ENCODE measurements at places on chromosomes 1 and 21.
A peak's percentile ranks its signal among the peaks of the same experiment; 100 is the strongest.

GRCh38 chr1:36006941-36007500 lies 76.1 kb downstream of the AGO3 start:
- peak; percentile 10 for DNase-seq

- no peak for DNase-seq
These were observed 151.8 kb upstream of the ST6GALNAC5 start for GRCh38 chr1:76715474-76715873.

DNA sequence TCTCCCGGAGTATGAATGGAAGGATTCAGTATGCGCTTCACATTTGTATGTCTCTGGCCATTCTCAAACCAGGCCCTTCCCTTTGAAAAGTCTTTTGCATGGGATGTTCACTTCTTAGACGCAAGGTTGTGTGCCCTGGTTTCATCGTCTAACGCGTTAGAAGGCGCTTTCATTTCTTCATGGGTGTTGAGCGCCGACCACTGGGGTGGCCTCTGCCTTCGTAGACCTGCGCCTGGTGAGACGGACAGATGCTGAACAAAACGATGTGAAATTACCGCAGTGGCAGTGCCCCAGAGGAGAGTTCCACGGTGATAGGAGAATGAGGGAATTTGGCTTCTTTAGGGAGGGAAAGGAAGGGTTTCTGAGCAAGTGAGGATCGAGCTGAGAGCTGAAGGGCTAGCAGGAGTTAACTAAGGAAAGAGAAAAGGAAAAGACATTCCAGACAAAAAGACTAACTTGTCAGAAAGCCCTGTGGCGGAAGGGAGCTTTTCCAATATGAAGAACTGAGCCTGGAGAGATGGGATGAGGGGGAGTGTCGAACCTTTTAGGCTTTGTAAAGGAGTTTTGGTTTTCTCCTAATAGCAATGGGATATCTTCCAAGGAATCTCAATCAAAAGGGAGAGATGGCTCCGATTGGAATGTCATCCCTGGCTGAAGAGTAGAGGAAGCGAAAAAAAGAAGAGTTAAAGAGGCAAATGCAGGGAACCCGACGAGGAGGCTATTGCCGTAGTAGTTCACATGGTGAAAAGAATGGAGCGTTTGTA lies 951 bp downstream of the GGPS1 start:
- DNase-seq: peak; percentile 43

GRCh38 chr1:209845408-209845725 lies 17.6 kb downstream of the UTP25 start:
- no peak for DNase-seq

DNA sequence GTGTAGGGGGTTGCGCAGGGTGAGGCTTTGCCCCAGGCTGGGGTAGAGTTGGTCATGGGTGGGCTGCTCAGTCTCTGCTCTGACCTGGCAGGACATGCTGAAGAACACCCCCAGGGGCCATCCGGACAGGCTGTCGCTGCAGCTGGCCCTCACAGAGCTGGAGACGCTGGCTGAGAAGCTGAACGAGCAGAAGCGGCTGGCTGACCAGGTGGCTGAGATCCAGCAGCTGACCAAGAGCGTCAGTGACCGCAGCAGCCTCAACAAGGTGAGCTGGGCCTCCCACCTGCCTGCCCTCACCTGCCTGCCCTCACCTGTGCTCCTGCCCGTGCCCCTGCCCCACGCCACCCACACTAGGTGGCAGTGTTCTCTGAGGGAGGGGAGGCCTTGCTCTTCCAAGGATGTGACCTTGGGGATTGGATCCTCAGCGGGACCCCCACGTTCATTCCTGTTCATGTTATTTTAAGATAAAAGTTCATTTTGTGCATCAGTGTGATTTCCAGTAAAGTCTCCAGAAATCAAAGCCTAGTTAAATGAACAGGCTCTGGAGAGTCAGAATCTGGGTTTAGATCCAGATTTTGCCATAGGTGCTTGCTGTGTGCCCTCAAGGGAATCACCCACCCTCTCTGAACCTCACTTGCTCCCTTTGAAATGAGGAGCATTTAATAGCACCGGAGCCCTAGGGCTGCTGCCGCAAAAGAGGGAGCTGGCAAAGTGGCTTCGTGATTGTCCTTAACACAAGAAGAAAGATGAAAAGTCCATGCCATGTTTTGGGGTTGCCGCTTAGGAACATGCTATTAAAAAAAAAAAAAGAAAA lies 87.9 kb downstream of the ARHGEF10L start:
- DNase-seq: no peak

- DNase-seq: no peak
These were observed 15.8 kb downstream of the KCNQ4 start for GRCh38 chr1:40799351-40799867.

GRCh38 chr21:25949701-25950100 lies 214.9 kb downstream of the GABPA start:
- DNase-seq: no peak
